HS-27A (cell line): ENCODE measurements at places on chromosomes 5 and 9.

DNA sequence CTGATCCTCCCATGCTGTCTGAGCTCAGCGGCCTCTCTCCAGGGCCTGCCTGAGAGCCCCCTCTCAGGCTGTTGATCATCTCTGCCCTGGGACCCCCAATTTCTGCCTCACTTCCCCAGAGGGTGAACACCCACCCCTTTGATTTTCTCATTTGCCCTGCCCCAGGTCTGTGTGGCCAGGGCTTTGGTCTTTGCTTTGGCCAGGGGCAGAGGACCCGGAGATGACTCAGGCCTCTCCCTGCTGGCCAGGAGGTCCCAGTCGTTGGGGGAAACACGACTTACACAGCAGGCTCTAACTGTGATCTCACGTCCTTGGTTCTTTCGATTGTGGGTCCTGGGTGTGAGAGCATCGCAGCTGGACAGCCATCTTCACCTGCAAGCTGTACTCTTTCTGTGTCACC lies 1.1 kb upstream of the ADAMTS2 start:
- DNase-seq, result no peak

GRCh38 chr9:136409557-136410455 lies 608 bp downstream of the ENTR1 start:
- DNase-seq, result no peak

GRCh38 chr5:135632798-135633197 lies 54.0 kb upstream of the CXCL14 start:
- DNase-seq, result no peak

DNA sequence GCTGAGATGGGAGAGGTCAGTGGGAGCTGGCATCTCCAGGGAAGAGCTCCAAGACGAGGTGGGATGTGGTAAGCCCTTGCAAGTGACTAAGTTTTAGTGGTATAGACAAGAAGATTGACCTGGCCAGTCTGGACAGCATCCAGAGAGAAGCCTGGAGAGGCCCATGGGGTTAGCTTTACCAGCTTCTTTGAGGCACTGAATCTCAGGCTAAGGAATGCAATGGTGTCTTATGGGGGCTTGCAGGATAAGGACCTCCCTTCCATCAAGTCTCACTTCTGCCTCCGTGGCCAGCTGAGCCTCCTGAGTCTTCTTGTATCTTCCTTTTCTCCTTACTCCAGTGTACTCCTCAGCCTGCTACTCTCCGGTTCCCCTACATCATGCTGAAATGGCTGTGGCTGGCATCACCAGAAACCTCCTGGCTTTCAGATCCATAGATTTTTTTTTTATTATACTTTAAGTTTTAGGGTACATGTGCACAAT lies 56.5 kb upstream of the JADE2 start:
- DNase-seq, result no peak

GRCh38 chr5:146395193-146395592 lies 51.9 kb upstream of the TCERG1 start:
- no peak for DNase-seq

- DNase-seq, result no peak
These were observed 13.0 kb upstream of the PLIN2 start for GRCh38 chr9:19140259-19140658.

- no peak for DNase-seq
These were observed 273.5 kb upstream of the PTGER4 start for GRCh38 chr5:40405996-40406740.

GRCh38 chr5:75048457-75048953 lies 3.9 kb downstream of the GCNT4 start:
- DNase-seq, result no peak

GRCh38 chr5:112979723-112980122 lies 3.1 kb downstream of the DCP2 start:
- no peak for DNase-seq

DNA sequence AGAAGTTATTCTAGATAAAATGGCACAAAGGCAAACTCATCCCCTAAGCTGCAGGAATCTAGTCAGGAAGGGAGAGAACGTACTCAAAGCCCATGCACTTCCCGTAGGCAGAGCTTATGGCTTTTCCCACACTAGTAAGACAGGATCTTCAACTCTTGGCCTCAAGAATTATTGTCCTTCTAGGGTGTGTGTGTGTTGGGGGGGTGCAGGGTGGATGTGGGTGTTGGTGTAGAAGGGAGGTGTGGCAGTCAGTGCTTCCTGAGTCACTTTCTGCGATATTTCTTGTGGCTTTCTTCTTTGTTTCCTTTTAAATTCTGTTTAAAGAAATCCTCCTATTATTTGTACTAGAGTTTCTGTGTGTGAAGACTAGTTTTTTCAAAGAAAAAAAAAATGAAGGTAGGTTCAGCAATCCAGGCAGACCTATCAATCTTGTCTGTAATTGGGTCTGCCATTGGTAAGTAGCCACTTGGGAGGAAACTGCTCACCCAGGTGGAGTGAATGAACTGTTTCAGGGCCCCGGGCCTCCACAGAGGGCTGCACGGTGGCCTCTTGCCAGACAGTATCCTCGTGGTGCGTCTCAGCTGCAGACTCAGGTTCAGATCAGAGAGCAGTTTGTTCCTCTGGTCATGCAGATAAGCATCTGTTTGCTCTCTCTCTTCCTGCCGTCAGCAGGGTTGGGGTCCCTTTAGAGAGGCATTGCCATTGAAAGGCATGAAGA lies 131.9 kb downstream of the NPR3 start:
- no peak for DNase-seq

GRCh38 chr5:167049771-167050567 lies 1241.5 kb upstream of the WWC1 start:
- DNase-seq, result no peak

DNA sequence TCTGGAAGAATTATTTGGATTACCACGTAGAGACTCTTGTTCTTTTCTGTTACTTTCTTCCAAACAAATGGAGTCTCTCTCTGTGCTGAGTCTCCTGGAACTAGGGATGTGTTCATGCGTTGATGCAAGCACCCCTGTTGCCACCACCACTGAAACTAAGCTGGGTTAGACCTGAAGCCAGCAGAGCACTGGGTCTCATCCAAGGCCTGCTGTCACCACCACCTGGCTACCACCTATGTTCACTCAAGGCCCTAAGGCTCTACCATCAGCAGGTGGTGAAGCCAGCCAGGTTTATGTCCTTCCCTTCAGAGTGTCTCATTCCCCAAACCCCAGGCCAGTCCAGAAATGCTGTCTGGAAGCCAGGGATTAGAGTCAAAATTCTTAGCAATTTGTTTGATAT lies 13.3 kb downstream of the RIC1 start:
- DNase-seq, result no peak

DNA sequence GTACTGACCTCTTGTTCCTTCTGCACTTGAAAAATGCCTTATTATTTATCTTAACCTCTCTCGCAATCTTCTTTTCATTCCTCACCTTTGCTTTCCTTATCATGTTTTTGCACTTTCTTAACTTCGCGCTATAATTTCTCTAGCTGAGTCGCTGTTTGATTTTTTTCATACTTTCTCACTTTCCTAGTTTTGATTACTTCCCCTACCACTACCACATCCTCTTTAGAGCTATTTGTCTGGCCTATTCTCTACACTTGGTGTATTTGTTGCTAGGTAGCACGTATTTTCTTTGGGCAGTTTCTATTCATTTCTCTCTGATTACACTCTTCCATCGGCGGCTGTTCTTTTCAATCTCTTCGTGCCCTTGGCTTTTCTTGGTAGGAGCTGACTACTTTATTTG lies 611.8 kb downstream of the BNC2 start:
- no peak for DNase-seq

DNA sequence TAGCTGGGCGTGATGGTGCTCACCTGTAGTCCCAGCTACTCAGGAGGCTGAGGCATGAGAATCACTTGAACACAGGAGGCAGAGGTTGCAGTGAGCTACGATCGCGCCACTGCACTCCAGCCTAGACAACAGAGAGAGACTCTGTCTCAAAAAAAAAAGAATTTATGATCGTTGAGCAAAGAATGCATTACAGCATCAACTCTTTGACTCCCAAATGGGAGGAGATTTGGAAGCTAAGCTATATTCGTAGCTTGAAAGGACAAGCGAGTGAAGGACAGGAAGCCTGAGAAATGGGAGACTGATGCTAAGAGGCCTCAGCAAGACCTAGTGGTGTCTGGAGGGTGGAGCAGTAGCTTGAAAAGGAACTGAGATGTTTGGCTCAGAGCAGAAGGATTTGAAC lies 10.3 kb upstream of the CCIN start:
- DNase-seq, result no peak

- DNase-seq, result no peak
These were observed 689.6 kb upstream of the CDH10 start for GRCh38 chr5:25334350-25334749.

DNA sequence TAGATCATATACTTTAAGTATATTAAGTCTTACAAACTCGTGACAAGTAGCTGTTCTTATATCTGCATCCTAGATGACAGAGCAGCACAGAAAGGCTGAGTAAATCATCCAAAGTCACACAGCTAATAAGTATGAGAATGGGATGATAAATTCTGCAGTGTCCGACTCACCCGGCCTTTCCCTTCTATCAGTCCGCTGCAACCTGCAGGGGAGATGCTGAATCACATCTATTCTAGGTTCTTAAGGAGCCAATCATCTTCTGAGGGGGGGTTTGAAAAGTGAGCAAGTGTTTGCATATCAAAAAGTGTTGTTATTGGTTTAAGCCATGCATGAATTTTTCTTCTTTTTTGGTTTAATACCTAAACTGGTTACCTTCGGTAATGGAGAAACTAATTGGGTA lies 38.9 kb downstream of the ADAMTS16 start:
- DNase-seq, result no peak

- DNase-seq, result no peak
These were observed 27.6 kb downstream of the FAM174A start for GRCh38 chr5:100562821-100563220.

DNA sequence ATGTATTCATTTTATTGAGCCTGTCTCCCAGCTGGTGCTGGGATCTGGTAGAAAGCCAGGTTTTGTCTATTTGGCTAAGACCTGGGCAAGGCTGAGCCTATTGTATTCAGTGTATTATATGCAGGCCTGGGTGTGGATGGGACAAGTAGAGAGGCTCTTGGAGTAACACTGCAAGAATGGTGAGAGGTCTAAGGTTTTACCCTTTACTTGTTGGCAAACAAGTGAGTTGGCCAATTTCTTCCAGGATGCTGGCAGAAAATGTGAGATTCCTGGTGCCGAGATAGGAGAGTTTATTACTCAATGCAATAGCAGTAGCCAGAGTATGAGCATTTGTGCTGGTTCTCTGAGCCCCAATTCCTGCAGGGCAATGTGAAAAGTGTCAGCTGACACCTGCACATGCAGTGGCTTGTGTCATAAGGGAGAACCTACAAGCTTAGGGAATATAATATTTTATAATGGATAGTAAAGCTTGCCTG lies 141.7 kb upstream of the PRLR start:
- DNase-seq, result no peak

DNA sequence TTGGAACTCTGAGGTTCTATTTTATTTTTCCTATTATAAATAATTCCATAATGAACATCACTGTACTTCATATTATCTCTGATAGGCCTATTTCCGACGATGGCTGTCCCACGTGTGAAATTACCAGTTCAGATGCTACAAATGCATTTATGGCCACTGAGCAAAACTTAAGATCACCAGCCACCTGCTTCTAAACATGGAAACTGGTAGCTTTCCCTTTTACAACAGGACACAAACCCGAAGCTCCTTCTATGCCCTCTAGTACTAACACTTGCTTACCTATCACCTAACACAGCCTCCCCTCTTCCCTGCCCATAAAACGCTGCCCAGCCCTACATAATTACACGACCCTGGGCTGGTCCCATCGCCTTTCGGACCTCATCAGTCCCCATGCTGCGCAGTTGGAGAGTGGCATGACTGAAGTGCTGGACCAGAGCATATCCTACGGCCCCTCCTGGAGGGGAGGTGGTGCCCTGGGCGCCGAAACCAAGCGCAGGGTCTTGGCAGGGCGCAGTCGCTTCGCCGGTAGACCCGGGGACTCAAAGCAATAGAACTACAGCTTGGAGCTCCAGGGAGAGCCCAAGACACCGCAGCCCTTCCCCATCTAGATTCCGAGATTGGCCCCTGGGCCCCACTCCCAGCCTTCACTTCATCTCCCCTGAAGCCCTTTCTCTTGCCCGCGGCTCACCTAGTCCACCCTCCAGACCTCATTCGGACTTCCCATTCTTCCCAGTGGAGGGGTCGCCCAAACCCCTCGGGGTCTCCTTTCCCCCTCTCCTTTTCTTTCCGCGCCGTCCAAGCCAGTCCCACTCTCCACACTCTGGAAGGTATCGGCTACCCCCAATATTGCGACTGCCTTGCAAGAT lies 1.0 kb upstream of the SAP30L start:
- no peak for DNase-seq

DNA sequence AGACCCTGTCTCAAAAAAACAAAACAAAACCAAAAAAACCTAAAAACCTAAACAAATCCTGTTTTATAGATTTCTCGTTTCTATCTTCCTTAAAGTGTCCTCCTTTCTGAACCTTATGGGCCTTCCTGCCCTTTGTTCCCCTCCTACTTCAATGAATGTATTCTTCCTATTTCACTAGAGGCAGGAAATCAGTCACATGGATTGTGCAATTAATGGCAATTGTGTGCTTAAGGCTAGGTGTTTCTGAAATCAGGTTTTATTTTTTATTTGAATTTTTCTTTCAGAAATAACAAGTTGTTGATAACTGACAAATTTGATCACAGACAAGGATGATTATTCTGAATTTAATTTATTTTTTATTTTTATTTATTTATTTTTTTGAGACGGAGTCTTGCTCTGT lies 220.6 kb upstream of the SEMA6A start:
- DNase-seq, result no peak

- no peak for DNase-seq
These were observed 742.8 kb downstream of the NR2F1-AS1 start for GRCh38 chr5:92838253-92838652.

DNA sequence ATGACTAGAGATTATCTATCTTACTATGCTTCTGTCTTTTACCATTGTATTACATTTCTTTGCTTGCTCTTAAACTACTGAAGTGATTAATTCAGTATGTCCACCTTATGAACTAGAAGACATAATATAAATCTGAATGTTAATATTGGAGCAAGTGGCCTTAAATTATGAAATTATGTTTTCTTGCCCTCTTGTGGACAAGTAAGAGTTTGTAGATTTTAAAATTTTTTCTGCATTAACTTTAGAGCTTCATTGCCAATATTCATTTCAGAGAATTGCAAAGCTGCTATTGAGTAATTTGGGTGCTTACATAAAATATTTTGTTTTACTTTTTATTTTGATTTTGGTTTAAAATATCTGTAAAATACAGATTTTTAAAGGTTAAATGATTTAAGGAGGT lies 55.3 kb downstream of the RANBP17 start:
- no peak for DNase-seq

- no peak for DNase-seq
These were observed 467 bp downstream of the C9orf78 start for GRCh38 chr9:129834489-129835127.
